ENCODE measurements at places on chromosomes 12 and 14. TPM values are rescaled to one million over a fixed set of nuclear protein-coding genes. Genes with fewer than 3 reads are reported as not detected.

Gene KLHL33
- not detected for total RNA-seq

DNA sequence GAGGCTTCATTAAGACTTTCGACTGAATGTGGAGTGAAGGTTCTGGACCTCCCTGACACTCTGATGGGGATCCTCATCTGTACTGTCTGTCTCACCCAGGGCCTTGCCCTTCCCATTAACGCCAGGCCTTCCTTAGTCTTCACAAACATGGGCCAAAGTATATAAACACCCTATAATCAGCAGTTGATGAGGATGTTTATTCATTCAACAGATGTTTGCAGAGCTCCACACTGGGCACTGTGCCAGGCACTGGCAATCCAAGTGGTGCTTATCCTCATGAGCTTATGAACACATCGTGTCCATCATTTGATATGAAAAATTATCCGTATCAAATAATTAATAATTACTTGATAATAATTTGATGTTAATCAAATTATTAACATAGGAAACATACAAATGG is 454.4 kb downstream of the FUT8 start:
- H3K27me3 ChIP-seq = no peaks in the 10 kb centered on the region
- H3K4me1 ChIP-seq = no peaks in the 10 kb centered on the region
- no peak for DNase-seq
- H3K36me3 ChIP-seq = no peaks in the 10 kb centered on the region

DNA sequence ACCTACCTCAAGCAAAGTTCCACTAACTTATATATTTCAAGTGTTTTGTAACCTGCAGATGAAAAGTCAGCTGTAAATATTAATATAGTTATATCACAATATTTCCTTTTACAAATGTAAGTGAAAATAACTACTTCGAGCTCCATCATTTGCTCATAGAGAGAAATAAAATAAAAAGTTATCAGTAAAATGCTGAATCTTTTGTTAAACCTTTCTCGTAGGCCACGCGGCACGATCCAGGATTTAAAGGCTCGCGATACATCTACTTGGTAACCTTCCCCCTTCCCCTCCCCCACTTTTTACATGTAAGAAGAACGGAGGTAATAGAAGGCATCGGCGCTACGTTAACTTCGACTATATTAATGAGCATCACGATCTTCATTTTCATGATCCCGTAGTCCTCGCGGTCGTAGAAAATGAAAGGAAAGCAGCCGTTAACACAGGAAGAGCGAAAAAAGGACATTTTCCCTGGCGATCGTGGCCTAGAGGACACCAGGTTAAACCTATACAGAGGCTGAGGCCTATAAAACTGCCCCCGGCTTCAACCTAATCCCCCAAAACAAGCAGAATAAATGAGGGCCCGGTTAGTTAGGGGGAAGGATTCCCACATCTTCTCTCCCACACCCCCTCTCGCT is 508 bp downstream of the HNRNPC start:
- H3K27ac ChIP-seq = peak overlapping the region; percentile 97
- DNase-seq = peak; percentile 30
- no peaks in the 10 kb centered on the region for H3K27me3 ChIP-seq
- H3K36me3 ChIP-seq = no peaks in the 10 kb centered on the region

Gene LAG3
- not detected for total RNA-seq

Gene RNASE4
- total RNA-seq = 124 TPM

Data from stomach (tissue), 19 donors.